ENCODE measurements at places on chromosomes 3 and 15.

- no peak for DNase-seq
These were observed 51.3 kb downstream of the LRIG1 start for GRCh38 chr3:66449411-66449974.

GRCh38 chr15:82159922-82160321, 102.6 kb downstream of the EFL1 start:
- DNase-seq = no peak

GRCh38 chr15:63968700-63969099, 77.6 kb downstream of the DAPK2 start:
- no peak for DNase-seq

GRCh38 chr3:186115239-186115996, 6.5 kb upstream of the ETV5 start:
- no peak for DNase-seq

GRCh38 chr3:169044331-169045113, 619.0 kb downstream of the MECOM start:
- no peak for DNase-seq
